ENCODE measurements at places on chromosomes 4 and X.

DNA sequence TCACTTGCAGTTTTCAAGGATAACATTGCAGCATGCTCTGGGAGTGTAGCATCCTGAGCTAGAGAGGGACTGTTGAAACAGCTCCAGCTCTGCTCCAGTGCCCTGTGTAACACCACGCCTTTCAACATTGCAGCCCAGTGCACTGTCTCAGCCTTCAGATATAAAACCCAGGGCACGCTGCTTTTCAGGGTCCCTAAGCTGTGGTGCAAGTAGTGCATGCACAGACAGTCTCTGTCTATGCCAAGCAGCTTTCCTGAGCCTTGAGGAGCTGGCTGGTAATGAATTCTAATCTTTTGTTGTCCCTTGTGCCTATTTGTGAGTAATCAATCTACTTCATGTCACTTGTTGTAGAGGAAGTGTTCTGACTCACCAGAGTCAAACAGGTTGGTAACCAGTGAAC is 897.0 kb downstream of the ARAP2 start:
- no peak for DNase-seq

- no peak for DNase-seq
Observed at GRCh38 chrX:110219920-110220319, 98.0 kb downstream of the AMMECR1 start.

DNA sequence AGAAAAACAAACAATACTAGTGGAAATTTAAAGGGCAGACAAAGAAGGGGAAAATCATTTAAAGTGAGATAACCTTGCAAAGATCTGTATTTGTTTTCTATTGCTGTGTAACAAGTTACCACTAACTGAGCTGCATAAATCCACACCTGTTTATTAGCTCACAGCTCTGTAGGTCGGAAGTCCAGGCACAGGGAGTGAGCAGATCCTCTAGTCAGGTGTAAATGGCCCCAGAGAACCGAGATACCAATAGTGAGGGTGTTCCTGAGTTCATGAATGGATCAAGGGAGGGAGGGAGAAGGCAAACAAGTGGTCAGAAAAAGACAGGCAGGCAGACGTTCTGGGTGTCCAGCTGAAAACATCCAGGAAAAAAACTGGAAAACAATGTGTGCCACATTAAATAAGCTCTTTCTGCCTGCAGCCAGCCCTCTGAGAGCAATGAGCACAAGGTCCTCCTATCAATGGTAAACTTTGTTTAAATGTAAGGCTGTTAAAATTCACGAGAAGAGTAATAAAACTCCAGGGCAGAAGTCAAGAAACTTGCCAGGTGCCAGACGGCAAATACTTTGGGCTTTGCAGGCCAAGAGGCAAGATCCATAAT is 25.0 kb downstream of the ADGRA3 start:
- no peak for DNase-seq

GRCh38 chr4:153218961-153219360 is 14.7 kb downstream of the TRIM2 start:
- no peak for DNase-seq

DNA sequence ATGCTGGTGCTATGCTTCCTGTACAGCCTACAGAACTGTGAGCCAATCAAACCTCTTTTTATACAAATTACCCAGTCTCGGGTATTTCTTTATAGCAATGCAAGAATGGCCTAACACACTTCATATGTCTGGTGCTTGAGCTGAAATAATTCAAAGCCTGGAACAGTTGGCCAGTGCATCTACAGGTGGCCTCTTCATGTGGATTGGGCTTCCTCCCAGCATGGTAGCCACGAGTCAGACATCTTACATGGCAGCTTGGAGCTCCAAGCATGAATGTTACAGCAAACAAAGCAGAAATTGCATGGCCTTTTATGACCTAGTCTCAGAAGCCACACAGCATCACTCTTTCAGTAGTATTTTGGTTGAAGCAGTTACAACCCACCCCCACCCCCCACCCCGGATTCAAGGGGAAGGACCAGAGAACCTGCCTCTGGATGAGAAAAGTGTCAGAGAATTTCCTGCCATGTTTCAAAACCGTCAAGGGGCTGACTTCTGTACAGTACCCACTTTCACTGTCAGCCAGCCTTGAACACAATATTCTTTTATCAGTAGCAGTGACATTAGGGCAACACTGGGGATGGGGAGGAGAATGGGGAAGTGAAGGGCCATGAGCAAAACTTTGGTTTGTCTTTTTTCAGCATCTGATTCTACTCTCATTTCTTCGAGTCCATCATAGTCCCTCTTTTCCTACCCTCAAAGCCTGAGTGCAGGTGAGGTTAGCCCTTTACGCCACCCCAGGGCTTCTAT is 368.7 kb downstream of the BCOR start:
- no peak for DNase-seq

GRCh38 chrX:40172401-40173142 is 74.8 kb upstream of the BCOR start:
- DNase-seq = no peak

GRCh38 chr4:152158225-152158624 is 377.7 kb downstream of the FBXW7 start:
- DNase-seq = no peak

GRCh38 chr4:149164282-149164681 is 651.4 kb downstream of the IQCM start:
- no peak for DNase-seq

DNA sequence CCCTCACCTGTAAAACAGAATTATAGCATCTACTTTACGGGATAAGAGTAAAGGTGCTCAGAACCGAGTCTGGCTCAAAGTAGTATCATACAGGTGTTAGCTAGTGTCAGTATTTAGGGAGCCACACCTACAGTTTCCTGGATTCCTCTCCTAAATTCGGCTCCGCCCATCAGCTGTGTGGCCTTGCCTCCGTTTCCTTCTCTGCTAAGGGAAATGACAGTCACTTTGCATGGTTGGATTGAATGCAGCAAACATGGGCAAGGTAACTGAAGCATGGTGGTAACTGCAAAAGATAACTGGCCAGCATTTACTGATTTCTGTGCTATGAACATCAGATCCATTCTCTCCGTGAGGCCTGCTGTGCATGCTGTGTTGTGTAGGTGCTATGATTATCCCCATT is 2.8 kb downstream of the PPP1R3F start:
- no peak for DNase-seq

- DNase-seq = no peak
Observed at GRCh38 chr4:181538431-181538830, 704.8 kb upstream of the TENM3 start.

DNA sequence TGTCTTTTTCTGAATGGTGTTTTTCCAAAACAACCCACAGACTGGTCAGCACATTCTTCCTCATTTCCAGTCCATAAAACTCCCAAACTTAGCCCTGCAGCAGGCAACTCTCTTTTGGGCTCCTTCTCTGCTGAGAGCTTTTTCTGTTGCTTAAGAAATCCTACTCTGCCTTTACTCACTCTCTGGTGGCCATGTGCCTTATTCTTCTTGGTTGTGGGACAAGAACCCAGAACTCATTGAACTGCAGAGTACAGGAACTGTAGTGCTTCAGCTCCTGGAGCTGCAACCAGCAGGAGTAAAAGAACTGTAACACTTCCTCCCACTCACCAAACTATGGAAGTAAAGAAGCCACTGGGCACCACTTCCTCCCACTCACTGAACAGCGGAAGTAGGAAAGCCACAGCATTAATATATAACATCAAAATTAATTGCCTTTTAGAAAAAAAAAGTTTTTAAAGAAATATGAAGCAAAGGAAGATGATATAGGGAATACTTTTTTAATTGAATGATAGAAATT is 864.1 kb upstream of the PCDH10 start:
- DNase-seq = no peak

GRCh38 chr4:152530600-152530999 is 5.3 kb downstream of the FBXW7 start:
- no peak for DNase-seq

DNA sequence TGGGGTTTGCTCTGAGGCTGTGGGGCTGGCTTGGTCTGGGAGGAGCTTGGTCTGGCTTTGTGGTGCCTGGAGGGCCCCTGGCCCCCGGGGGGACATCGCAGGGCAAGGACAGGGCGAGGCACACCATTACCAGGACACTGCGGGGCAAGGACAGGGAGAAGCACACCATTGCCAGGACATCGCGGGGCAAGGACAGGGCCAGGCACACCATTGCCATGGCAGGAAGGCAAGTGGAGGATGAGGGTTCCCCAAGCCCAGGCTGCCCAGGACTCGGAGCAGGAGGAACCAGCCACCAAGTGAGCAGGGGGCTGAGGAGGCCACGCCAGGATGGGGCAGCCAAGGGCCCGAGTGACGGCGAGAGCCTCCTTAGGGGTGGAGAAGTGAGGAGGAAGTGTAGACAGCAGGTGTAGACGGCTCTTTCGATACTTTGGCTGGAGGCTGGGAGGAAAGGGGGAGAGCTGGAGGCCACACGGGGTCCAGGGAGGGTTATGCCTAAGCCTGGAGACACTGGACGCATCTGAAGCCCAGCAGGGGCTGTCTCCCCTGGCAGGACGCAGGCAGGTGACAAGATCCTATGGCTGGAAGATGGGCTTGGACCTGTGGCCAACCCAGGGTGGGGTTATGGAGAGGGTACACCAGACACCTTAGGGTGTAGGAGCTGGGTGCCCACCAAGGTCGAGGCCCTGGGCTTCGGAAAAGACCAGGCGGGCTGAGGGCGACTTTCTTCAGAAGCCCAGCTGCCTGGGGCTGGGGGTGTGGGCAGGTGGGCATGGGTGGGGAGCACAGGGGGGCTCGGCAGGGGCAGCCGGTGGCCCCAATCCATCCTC is 7.3 kb downstream of the NKX1-1 start:
- DNase-seq = no peak

GRCh38 chrX:1222531-1223241 is 10.2 kb upstream of the CRLF2 start:
- DNase-seq = no peak

DNA sequence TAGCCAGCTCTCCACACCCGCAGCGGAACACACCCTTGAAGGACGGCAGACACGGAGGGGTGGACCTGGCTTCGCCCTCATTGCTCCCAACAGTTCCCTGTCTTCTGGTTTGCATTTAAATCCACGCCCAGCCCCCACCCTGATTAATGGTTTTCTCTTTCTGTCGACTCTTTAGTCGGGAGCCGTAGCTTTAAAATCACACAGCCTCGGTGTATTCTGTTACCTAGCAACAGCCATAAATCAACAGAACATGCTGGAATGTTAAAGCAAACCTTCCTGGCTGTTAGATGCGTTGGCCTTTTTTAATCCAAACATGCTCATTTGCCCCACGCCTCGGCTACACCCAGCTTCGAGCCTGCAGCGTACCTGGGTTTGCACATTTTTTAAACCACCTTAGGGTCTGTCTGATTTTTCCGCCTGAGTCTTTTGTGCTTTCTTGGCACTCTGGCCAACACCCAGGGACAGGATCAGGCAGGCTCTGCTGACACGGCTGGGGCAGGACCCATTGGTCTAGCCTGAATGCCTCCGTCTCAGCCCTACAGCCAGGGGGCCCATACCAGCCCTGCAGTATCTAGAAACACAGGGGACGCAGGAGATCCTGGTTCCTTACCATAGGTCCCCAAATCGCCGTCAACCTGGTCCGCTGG is 21.4 kb upstream of the PPP2R2C start:
- DNase-seq = no peak

DNA sequence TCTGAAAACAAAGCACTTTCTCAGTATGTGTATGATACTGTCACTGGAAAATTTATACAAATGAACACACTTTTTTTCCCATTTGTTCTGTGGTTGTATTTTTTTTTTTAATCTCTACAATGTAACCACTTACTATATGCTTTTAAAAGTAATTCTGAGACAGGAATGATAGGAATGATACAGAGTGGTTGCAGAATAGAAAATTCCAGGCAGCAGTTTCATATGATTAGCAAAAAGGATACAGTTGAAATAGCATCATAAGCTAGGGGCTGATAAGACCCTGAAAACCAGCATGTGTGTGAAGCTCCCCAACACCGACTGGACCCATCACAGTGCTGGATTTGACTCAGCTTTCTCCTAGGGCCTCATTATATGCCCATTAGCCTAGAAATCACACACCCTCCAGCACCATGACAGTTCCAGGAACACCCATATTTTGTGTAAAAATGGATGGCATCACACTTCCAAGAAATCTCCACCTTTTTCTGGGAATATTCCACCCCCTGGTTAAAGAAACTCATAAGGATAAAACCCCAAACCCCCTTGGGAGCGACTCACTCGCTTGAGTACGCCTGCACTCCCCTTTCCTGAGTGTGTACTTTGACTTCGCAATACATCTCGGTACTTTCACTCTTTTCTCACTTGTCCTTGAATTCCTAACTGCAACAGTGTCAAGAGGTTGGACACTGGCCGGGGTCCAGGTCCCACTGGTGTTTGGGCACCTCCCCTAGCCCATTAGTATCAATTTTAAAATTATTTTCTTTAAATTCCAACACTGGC is 77.4 kb upstream of the AGA start:
- DNase-seq = no peak

GRCh38 chr4:74181219-74181618 is 23.3 kb downstream of the MTHFD2L start:
- DNase-seq = no peak

GRCh38 chrX:123927845-123928244 is 33.7 kb upstream of the STAG2 start:
- no peak for DNase-seq

GRCh38 chrX:18887177-18887824 is 96.6 kb downstream of the PHKA2 start:
- DNase-seq = no peak

- no peak for DNase-seq
Observed at GRCh38 chrX:122703762-122704161, 480.3 kb upstream of the GRIA3 start.

DNA sequence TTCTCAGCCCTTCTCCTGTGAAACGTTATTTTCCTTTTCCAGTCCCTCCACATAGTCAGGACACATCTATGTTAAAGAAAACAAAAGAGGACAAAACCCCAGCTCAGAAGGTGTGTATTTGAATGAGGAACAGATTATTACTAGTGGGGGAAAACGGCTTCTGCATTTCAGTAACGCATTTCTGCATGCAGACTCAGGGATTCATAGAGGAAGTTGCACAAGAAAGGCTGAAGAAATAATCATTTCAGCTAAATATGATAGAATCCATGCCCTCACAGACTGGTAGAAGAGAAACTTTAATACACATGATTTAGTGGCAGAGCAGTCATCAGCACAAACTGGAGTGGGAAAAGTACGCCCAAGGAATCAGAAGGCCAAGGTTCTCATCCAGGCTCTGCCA is 270.8 kb upstream of the FGF13 start:
- no peak for DNase-seq

Measured in glomerular endothelial cell (primary cell).